ENCODE measurements at places on chromosomes 5 and 9. TPM values are rescaled to one million over a fixed set of nuclear protein-coding genes. Genes with fewer than 3 reads are reported as not detected.

Gene ANKRD18B
- 0.40 TPM for total RNA-seq

- H3K27ac ChIP-seq = no peak overlapping the region
- H3K4me3 ChIP-seq = no peak overlapping the region
- H3K27me3 ChIP-seq = no peaks in the 10 kb centered on the region
- no peak for DNase-seq
These were observed 132.7 kb downstream of the MPDZ start for GRCh38 chr9:13146840-13147239.

Gene NR6A1
- total RNA-seq = 5.7 TPM

- DNase-seq = peak; percentile 93
- H3K36me3 ChIP-seq = peaks cover 30% of the 10 kb centered on the region
- H3K4me3 ChIP-seq = peak overlapping the region; percentile 50
- H3K4me1 ChIP-seq = peaks cover 75% of the 10 kb centered on the region
- H3K27me3 ChIP-seq = no peaks in the 10 kb centered on the region
These were observed 825 bp upstream of the TOR4A start for GRCh38 chr9:137276473-137277328.

Gene SLC34A3
- total RNA-seq = not detected

GRCh38 chr9:105297442-105298075 lies 53.1 kb downstream of the SLC44A1 start:
- H3K4me1 ChIP-seq = peaks cover 27% of the 10 kb centered on the region
- no peaks in the 10 kb centered on the region for H3K36me3 ChIP-seq
- no peak for DNase-seq
- no peaks in the 10 kb centered on the region for H3K27me3 ChIP-seq

- H3K27ac ChIP-seq = no peak overlapping the region
- H3K36me3 ChIP-seq = no peaks in the 10 kb centered on the region
- H3K4me3 ChIP-seq = no peak overlapping the region
- H3K4me1 ChIP-seq = peaks cover 5% of the 10 kb centered on the region
- no peak for DNase-seq
These were observed 23.1 kb downstream of the ADRB2 start for GRCh38 chr5:148849461-148849860.

GRCh38 chr5:133830911-133831310 lies 137.5 kb downstream of the C5orf15 start:
- H3K27me3 ChIP-seq = no peaks in the 10 kb centered on the region
- H3K4me3 ChIP-seq = no peak overlapping the region
- no peak for DNase-seq
- no peaks in the 10 kb centered on the region for H3K36me3 ChIP-seq

DNA sequence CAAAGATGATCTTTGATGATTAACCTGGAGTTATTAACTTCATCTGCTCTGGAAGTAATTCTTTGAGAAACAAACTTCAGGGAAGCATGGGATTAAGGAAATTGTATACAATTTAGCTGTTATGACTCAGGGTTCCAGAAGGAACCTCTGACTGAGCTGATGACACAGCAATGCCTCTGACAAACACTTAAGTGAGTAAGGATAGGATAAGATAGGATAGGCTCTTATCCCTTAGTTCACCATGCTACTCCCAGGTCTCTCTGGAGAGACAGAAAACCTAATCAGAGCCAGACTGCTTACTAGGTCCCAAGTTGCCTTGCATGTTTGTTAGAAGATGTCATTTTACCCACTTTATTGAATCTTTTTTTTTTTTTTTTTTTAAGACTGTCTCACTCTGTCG lies 12.6 kb upstream of the TMEM38B start:
- no peak overlapping the region for H3K4me3 ChIP-seq
- no peaks in the 10 kb centered on the region for H3K27me3 ChIP-seq
- DNase-seq = no peak
- H3K4me1 ChIP-seq = no peaks in the 10 kb centered on the region

Gene PDE6A
- 0.10 TPM for total RNA-seq

Measured in heart left ventricle (tissue), 16 donors.